ENCODE measurements at places on chromosomes 6 and 20.

GRCh38 chr20:18721551-18722115 is 92.0 kb upstream of the SCP2D1 start:
- no peak for DNase-seq

DNA sequence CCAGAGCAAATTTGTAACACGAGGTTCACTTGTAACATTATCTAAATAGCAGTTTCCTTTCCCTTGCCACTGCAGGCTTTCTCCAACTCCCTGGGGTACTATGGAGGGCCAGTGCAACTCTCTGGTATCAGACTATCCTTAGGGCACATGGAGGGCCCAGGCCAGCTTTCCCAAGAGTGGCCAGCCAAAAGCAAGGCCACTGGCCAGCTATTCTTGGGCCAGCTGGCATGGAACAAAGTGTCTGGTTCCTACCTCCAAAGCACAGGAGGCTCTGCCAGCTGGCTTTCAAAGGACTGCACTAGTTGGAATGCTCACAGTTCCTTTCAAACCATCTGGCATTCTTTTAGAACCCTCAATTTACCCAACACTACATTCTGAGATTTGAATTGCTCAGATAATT is 8.7 kb downstream of the RNF24 start:
- no peak for DNase-seq

DNA sequence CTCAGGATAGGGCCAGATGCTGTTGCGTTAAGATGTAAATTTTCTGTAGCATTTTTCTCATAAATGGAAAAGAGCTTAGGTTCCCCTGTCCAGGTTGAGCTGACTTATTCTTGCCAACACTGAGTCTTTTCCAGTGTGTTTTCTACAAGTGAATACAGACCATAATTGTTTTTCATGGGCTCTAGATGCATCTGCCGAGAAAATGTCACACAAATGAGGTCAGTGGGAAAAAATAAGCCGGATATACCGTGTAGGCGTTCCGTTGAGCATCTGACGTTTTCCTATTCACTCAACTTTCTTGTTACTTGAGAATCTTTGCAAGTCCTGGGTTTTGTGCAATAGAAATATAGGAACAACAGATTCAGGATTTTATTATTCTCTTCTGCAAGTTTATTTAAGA is 582.9 kb upstream of the CDH4 start:
- DNase-seq, result no peak

DNA sequence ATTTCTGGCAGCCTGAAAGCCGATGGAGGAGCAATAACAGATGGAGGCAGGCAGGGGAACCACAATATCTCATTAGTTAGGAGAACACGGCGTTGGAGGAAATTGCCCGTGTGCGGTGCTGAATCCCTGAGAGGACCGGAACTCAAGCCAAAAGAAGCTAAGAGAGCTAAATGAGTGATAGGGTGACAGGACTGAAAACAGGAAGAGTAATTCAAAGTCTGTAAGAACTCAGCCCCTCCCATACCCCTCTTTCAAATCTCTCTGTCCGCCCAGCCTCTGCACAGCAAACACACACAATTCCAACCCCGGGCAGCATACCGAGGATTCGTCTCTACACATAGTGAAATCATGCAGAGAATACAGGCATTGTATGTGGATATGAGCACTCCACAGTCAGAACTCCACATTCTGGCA is 2.6 kb upstream of the IPCEF1 start:
- no peak for DNase-seq

DNA sequence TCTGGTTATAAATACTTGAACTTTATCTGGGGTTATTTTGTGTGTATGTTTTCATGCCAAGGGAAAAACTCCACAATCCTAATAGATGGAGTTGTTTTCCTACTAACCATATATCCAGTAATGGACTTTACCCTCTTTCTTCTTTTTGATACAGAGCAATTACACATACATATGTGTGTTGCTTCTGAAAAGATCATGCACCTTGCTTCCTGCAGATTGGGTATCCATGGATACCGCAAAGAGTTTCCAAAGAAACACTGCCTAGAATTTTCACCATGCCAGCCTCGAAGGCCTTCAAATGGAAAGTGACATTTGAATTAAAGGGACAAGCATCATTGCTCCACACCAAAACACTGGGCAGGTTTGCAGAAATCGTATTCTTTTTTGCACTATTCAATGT is 26.8 kb downstream of the HDDC2 start:
- DNase-seq, result no peak

- DNase-seq, result no peak
These were observed 6.3 kb downstream of the PPP1R3G start for GRCh38 chr6:5091210-5092069.

- no peak for DNase-seq
These were observed 35.6 kb upstream of the PRDM1 start for GRCh38 chr6:106050538-106050937.

DNA sequence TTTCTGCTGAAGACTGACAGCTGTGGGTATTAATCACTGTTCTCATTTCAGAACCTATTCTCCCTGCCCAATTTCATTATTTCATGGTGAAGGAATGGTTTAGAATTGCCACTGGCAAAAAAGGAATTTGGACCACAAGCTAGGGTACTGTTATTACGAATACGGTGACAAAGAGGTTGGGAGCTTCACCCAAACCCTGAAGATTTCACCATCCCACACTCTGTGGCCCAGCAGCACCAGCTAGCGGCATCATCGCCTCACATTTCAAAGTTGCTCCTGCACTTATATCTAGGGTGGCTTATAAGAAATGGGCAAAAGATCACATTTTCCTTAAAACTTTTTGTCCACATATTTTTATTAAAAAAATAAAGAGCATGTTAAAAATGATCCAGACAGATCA is 236.1 kb downstream of the SYNDIG1 start:
- no peak for DNase-seq

DNA sequence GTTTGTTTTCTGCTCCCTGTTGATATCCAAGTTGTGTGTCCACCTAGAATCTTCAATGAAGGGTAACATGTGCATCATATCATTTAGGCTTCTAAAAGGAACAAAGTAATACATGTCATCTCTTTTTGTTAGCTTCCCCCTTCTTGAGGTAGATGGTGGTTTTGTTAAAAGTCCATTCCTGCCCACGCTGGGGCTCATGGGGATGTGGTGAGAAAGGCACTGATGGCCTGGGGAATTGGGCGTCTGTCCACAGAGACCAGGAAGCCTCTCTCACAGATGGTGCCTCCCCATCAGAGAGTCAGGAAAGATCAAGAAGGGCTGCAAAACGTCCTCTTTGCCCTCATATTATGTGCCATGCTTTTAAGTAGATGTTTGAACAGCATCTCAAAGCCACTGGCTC is 32.5 kb downstream of the GNAS start:
- no peak for DNase-seq

DNA sequence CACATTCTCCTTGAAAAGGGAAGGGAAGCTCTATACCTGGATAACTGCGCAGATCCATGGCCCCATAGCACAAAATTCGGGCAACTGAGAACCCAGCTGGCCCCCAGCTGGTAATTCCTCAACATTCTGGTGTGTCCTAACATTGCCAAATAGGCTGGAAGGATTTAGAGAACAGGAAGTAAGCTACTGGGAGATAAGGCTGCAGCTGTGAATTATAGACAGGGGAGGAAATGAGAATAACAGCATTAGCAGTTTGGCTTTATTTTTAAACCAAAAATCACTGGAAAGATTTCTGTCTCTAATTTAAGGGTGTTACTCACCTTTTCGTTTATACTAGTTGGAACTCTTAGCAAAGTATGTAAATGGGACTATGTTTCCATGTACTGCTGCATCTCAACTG is 97.2 kb downstream of the TULP4 start:
- DNase-seq, result no peak

DNA sequence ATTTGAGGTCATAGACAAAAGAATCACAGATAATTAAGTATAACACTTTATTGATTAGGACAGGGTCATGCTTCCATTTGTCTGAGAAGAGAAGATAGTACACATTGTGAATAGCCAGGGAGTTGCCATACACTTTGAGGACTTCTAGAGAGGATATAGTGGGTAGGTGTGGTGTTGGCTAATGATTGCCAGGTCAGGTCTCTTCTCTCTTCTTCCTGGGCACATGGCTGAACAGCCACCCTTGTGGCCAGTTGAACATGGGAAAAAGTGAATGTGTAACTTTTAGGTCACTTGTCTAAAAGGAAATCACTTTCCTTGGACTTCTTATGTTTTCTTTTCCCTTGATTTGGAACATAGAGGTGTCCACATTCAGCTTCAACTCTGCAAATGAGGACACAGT is 772.1 kb upstream of the MAP3K7 start:
- no peak for DNase-seq

DNA sequence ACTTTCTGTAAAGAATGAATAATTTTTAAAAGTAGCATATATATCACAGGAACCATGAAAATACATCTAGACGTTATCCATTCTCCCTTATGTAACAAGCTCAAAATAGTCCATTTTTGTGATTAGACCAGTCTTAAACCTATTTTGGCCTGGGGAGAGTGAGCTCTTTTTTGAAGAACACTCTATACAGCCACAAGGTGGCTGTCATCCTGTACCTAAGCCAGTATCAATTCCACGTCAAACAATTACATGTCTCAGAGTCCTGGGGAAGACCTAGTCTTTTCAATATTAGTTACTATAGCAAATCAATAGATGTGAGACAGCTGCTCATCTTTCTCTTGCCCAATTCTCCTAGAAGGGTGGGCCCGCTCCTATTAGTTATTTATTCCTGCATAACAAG is 28.4 kb downstream of the FBXO5 start:
- DNase-seq, result no peak

DNA sequence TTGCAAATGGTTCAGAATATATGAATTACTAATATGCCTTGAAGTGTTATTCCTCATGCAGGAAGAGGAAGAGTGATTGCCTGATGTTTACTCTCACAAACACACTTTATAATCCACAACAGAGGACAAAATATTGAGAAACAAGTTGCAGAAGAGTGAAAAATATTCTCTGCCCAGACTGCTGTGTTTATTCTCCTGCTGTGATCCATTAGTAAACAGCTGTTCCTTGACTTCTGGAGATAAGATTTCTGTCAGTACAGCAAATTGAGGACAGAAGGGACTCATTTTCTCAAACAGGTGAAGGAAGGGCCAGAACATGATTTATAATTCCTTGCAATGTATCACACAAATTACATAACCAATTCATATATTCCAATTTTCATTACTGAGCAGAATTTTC is 148.0 kb downstream of the EPM2A start:
- no peak for DNase-seq

DNA sequence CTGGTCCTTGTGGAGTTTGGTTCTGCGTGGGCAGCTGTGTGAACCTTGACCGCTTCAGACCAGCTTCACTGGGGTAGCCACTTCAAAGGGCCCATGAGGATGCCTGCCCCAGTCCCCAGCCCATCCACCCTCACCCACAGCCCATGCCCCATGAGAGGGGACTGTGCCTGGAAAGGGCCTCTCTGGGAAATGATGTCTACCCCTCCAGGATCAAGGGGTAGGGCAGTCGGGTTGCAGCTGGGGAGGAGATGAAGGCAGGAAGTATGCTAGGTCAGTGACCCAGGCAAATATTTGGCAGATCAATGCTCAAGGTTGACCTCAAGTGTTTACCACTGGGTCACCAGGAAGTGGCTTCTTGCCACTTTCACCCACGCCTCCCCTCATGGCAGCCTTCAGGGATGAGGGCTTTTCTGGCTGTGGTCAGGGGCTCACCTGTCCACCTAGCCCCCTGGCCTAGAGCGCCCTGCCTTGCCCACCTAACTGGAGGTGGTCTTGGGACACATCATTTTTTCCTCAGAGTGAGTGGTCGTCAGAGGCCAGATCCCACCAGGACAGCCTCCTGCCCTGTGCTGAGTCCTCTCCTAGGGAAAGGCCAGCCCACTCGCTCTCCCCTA is 109.5 kb downstream of the SNX5 start:
- DNase-seq, result no peak

DNA sequence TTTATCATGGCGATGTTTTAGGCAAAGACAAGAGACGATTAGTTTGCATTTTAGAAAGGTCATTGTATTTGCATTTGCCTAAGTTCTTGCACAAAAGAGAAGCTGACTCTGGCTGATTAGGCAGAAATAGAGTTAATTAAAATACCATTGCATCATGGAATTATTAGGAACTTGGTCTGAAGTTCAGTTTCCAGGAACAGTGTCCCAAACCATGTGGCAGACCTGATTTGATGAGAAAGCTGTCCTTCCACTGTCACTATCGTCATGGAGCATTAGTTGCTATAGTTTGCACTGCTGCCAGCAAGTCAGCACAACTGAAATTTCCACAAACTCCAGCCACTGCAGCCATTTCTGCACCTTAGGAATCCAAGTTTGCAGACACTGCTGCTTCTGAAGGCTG is 24.3 kb upstream of the MCUR1 start:
- no peak for DNase-seq

DNA sequence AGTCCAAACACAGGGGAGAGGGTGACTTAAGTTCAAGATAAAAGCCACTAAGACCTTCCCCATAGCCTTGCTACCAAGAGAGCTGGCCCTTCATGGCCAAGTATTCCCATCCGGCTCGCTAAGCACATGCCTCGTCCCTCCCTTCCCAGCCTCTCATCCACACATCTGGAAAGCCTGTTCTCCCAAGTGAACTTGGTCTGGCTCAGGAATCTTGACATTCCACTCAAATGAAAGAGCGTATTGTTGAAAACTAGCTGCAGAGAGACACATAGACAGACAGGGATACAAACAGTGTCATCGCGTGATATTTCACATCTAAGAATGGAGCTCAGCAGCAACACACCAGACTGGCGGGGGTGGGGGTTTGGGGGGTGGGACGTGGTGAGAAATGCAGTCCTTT is 182.8 kb upstream of the FOXQ1 start:
- DNase-seq, result peak; percentile 17

DNA sequence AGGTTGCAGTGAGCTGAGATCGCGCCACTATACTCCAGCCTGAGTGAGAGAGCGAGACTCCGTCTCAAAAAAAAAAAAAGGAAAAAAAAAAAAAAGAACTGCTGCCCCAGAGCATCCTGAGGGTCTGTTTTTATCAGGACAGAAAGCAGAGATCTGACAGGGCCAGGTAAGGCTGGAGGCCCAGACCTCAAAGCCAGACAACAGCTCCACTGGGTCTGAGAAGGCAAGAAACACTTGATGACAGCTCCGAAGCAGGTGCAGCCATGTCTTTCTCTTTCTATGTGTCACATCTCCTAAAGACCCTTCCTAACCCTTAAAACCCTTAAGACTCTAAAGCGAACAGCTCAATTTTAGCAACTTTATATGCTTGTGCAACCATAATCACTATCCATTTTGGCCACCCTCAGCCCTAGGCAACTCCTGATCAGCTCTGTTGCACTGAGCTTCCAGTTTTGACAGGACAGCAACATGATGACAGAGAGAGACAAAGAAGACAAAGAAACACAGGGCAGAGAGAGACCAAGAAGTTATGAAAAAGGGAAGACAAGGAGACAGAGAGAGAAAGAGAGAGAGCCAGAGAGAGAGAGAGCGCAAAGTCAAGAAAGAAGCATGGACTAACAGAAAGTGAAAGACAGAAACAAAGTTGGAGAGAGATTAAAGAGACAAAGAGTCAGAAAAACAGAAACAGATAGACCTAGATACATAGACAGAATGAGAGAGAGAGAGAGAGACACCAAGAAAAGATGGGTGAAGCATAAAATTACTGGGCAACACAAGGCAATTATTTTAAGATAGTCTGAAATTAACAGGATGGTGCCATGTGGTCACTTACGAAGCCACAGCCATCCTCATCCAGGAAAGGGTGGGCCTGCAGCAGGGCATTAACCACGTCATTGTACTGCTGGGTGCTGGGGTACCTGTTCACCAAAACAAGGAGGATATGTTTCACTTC is 39.2 kb downstream of the SAMD3 start:
- DNase-seq, result no peak

GRCh38 chr6:139250296-139251044 is 41.3 kb downstream of the TXLNB start:
- DNase-seq, result peak; percentile 58

GRCh38 chr6:128801621-128802020 is 81.3 kb upstream of the LAMA2 start:
- DNase-seq, result no peak
